ENCODE measurements at places on chromosomes 5 and 9.

- DNase-seq = no peak
These were observed 81.1 kb downstream of the PDZD2 start for GRCh38 chr5:31720004-31720403.

- DNase-seq = no peak
These were observed 128.9 kb downstream of the PDE8B start for GRCh38 chr5:77339337-77339890.

DNA sequence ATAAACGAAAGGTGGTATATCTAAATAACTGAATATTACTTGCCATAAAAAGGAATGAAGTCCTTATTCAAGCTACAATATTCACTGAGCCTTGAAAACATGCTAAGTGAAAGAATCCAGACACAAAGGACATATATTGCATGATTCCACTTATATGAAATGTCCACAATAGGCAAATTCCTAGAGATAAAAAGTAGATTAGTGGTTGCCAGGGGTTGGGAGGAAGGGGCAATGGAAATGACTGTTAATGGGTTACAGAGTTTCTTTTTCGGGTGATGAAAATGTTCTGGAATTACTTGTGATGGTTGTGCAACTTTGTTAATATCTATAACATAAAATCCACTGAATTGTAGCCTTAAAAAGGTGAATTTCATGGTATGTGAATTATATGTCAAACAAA, 227.1 kb upstream of the TRIM32 start:
- no peak for DNase-seq

DNA sequence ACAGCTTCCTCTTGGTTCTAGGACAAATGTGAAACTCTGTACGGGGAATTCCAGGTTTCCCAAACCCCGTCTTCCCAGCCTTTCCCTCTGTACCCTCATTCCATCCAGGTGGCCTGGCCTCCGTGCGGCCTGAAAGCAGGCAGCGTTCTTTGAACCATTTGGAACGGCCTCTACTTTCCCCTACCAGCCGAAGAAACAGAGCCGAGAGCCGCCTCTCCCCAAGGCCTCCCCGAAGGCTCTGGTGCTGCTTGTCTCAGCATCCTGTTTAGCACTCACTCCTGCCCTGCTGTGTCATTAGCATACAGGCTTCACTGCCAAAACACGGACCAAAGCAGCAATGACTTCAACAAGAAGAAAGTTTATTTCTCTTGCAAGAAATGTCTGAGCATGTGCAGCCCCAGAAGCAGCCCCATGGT, 137.7 kb downstream of the HSD17B3 start:
- no peak for DNase-seq

DNA sequence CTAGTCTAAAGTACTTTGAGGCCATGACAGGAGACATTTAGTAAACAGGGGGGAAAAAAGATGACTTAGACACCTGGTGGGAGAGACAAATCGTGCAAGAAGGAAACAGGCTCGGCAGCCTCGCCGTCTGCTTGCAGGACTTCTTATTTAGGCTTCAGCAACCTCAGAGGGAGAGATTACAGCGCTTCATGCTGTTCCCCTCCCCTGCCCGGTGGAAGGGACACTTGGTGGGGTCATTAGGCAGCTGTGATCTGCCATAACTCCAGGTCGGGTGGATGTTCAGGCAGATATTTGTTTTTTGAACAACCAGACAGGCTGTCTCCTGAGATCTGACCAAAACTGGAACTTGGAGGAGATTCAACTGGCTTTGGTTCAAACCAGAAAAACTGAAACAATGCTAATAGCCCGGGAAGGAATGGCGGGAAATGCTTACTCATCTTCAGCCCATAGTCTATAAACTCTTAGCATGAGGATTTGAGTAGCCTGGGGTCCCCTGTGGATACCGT, 38.1 kb upstream of the CD180 start:
- DNase-seq = no peak

- DNase-seq = no peak
These were observed 79.5 kb upstream of the IL12B start for GRCh38 chr5:159409801-159410200.

DNA sequence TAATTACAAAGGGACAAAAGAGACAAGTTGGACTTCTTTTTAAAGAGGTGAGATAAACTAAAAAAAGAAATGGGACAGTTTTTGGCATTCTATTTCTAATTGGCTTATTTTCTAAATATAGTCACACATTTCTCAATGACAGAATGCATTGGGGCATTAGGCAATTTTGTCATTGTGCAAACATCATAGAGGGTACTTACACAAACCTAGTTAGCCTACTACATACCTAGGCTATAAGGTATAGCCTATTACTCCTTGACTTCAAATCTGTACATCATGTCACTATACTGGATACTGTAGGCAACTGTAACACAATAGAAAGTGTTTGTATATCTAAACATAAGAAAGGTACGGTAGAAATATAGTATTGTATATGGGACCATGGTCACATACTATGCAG, 56.1 kb downstream of the LSM11 start:
- no peak for DNase-seq

DNA sequence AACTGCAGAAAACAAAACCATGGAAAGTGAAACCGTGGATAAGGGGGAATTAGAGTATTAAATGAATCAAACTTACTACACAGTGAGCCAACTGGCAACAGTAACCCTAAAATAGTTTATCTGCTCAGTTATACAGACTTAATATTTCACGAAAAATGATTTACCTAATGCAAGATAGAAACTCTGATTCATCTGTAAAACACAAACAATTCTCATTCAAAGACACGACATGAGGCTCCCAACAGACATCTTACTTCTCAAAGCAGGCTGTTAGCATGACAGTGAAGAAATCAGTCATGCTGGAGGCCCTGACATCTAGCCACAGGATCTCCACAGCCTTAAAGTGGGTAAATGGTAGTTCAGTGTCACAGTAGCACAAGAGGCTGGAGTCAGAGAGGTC, 131.2 kb downstream of the FBN2 start:
- DNase-seq = no peak

DNA sequence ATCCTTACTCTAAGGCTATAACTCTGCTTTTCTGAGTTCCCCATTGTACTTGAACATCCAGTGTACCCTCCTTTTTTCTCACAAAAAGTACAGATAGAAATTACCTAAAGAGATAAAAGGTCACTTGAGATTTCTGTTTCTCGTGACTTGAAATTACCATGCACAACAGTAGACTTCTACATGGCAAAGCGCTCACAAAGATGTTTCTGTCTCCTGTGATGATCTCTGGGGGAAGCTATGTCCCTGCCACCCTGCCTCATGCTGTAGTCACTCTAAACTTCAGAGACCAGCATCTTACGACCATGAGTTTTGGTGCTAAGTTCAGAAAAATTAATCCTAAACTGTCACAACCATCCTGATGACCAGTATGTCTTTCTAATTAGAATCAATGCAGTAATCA, 36.2 kb downstream of the NFIB start:
- DNase-seq = no peak

DNA sequence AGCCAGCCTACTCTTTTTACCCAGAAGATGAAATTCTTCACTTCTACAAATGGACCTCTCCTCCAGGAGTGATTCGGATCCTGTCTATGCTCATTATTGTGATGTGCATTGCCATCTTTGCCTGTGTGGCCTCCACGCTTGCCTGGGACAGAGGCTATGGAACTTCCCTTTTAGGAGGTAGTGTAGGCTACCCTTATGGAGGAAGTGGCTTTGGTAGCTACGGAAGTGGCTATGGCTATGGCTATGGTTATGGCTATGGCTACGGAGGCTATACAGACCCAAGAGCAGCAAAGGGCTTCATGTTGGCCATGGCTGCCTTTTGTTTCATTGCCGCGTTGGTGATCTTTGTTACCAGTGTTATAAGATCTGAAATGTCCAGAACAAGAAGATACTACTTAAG, 16.6 kb downstream of the OCLN start:
- DNase-seq = no peak

- DNase-seq = no peak
These were observed 840.4 kb downstream of the MAT2B start for GRCh38 chr5:164345853-164346252.

DNA sequence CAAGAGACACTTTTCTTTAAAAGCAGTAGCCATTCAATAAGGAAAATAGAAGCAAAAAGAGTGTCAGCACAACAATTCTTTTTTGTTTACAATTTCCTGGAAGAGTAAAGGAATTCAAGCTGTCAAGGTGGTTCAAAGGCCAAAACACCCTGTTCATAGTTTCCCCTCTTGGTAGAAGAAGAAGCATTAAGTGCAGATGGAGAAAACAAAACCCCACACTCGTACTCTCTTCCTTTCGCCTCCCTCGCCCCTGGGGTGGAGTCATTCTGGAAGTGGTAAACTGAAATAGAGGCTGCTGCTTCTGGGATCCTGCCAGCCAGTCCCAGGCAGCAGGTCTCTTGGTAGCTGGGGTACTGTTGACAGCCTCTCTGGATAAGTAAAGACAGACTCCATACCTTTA, 105.0 kb downstream of the ANKRD55 start:
- DNase-seq = no peak

DNA sequence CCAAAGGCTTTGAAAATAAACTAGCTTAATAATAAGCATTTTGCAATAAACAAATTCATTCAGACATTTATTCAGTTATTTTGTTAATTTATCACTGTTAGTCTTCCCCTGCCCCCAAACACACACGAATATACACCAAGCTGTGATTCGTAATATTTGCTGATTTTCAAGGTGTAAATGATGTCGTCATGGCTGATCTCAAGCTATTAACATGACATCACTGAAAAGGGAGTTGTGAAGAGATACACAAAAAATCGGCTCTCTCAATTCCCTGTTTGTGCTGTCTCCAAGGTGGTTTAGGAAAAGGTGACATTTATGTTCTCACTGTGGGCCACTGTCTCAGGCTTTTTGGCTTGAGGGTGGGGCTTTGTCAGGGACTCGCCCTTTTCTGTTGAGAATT, 413.3 kb downstream of the CDH9 start:
- DNase-seq = no peak

- no peak for DNase-seq
These were observed 2.5 kb upstream of the ZMYND19 start for GRCh38 chr9:137592767-137593166.

DNA sequence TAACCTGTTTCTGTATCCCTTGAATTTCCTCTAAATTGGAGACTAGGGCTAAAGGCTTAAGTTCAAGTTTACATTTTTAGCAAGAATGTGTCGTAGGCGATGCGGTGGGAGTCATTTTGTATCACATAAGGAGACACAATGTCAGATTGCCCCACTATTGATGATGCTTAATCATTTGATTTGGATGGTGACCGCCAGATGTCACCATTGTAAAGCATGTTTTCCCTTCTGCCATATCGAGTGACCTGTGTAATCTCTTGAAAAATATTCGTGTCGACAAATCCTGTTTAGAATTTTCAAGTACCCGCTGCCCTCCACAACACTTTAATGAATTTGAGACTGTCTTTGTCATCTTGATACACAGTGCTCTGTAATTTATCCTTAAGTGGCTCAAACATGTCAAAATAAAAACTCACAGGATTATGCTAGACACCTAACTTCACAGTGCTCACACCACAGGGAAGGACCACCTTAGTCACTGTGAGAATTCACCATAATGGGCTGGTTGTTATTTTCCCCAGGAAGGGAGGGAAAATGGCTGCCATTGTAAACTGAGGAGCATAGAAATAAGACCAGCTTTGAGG, 34.5 kb upstream of the SLC46A2 start:
- peak; percentile 41 for DNase-seq

DNA sequence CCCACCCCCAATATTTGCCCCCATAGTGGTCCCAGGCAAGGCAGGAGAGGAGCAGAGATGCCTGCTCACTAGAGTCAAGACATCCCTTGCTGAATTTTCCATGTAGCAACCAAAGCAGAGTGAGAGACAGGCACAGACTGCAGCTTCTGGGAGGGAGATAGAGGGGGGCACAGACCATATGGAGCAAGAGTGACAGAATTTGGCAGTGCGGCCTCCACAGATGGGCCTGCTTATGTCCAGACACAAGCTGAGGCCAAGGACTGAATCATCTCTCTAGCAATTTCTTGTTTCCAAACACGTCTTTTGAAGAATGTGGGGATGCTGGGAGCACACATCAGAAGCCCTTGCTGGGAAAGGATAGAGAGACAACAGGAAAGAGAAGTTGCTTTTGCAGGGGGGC, 53.0 kb upstream of the ALDH1B1 start:
- no peak for DNase-seq

DNA sequence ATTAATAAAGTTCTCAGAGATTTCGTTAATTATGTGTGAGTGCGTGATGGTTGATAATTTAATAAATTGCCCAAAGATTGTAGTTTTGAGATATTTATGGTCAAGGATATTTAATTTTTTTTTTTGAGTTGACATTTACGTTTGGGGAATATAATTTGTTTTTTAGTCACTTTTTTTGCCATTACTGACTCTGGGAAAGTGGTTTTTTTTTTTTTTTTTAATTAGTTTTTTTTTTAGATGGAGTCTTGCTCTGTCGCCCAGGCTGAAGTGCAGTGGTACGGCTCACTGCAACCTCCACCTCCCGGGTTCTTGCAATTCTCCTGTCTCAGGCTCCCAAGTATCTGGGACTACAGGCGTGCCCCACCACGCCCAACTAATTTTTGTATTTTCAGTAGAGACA, 1.7 kb downstream of the BDP1 start:
- no peak for DNase-seq

- DNase-seq = no peak
These were observed 989.2 kb downstream of the TLE4 start for GRCh38 chr9:80560976-80561375.
